ENCODE measurements at places on chromosomes 3 and 15.
A peak's percentile ranks its signal among the peaks of the same experiment; 100 is the strongest.

DNA sequence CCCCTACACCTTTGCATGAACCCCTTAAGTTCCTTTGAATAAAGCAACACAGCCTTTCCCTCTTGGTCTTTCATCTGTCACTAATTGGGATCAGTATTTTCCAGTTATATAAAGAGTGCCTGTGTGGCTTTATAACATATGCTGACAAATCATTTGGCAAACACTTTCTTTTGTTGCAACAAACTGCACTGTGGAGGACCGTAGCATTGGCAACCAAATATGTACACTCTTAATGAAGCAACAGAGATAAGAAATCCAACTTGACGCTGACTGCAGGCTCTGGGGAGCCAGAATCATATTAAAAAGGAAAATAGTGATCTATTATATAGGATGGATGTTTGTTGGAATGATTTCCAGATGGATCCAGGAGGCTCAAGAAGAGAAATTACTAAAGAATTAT lies 120.1 kb upstream of the PRICKLE2 start:
- DNase-seq, result peak; percentile 93

DNA sequence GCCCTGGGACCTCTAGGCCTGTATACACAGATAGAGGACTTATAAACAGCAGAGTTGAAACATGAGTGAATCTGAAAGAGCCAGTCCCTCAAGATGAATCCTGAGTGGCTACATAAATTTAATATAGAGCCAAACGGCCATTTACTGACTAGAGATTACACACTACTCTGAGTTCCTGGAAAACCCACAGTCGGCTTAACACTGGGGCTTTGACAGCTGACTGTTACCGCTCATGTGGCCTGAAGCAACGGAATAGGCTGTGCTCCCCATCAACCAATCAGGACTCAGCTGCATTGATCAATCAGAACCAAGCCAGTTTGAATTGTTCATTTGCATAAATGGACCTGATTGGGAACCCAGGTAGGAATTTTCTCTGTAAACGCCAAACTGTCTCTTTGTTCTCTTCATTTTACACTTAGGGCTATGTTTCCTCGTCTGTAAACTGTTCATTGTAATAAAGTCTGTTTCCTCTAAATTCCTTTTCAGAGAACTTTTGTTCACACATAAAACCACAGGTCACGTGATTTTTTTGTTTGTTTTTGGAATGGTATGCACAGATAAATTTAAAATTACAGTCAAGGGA lies 40.5 kb downstream of the CCNL1 start:
- no peak for DNase-seq

DNA sequence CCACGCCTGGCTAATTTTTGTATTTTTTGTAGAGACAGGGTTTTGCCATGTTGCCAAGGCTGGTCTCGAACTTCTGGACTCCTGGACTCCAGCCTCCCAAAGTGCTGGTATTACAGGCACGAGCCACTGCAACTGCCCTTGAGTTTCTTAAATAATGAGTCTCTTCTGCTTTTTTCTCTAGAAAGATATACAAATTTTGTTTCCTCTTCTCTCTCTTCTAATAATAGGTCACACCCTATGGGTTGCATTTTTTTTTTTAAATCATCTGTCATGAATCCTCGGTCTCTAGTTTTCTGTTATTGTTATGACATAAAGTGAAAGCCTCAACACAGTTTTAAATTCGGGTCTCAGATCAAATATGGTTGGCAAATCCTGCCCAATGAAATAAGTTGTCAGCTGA lies 111.2 kb downstream of the IL12A start:
- DNase-seq, result no peak

GRCh38 chr15:47872208-47872607 lies 154.9 kb downstream of the SEMA6D start:
- DNase-seq, result no peak

- no peak for DNase-seq
Measured at GRCh38 chr3:43254125-43254524, 32.2 kb upstream of the SNRK start.

DNA sequence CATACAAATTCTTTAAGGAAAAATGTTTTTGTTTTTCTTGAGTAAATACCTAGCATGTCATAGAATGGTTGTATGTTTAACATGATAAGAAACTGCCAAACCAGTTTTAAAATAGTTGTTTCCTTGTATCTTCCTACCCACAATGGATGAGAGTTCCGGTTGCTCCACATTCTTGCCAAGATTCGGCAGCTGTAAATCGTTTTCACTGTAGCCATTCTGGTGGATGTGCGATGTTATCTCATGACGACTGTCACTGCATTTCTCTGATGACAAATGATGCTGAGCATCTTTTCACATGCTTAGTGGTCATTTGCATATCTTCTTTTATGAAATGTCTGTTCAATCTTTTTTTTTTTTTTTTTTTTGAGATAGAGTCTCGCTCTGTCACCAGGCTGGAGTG lies 36.6 kb upstream of the SH3GL3 start:
- no peak for DNase-seq

Data from fibroblast of skin of right quadriceps (primary cell).